ENCODE measurements at places on chromosomes 5 and 9.

DNA sequence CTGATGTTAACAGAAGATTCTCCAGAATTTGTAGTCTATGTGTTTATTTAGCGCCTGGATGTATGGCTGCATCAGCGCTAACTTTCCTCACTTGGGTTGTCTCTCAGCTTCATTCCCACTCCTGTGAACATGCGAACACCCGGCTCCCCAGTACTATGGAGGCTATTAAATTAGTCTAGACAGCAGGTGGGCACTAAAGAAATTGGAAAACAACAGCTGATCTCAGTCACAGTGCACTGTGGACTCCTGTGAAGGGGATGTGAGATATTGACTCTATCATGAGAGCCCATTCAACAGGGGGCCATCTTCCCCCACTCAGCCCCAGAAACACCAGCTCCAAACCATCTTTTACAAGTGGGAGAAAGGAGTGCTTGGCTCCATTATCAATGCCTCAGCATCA, 471.0 kb downstream of the KDM4C start:
- DNase-seq: no peak

GRCh38 chr9:1421436-1421835, 371.3 kb downstream of the DMRT2 start:
- DNase-seq: no peak

- DNase-seq: no peak
Observed at GRCh38 chr5:168251259-168251658, 40.2 kb upstream of the WWC1 start.

DNA sequence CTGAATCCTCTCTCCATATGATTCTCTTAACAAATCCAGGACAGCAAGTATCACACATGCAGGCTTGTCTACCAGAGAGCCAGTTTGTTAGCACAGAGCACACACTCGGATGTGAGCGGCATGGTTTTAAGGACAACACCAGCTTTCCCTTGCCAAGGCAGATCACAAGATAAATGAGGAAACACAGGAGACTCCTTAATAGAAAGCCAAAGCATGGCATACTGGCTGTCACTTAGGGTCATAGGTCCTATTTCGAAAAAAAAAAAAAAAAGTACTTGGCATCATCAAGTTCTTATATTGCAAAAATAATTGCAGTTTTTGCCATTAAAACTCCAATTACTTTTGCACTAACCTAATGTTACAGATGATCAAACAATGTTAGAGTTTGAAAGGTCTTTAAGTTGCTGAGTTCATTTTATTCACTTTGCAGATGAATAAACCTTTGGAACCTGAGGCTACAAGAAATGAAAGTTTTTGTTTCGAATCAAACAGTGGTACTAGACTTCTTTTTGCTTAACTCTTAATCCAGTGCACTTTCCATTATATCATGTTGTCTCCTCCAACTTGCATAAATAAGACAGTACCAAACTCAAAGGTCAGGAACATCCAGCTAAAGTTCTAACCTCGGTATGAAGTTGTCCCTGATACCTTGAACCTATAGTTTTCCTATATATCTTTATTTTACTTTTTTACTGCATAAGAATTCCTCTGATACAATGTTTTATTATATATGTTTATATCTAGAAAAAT, 138.5 kb downstream of the MPDZ start:
- DNase-seq: no peak

GRCh38 chr5:16712178-16712577, 95.4 kb upstream of the RETREG1 start:
- DNase-seq: no peak

All from esophagus squamous epithelium (tissue), 5 donors.